ENCODE measurements at places on chromosomes 6 and 20.

DNA sequence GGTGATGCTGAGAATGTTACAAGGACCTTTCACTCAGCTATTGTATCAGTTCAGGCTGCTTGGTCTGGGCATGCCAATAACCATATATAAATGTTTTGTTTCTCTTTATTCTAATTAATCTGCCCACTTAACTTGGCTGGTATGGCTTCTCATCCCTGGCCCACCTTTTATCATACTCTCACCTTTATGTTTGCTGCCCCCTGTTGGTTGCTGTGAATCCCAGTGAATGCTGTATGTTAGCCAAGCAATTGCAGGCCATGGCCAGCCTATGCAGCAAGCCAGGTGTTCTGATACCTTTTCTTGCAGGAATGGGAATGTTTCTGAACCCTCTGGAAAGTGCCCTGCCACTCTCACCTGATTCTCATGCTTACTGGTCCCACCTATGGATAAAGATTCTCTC lies 54.6 kb downstream of the PCSK2 start:
- DNase-seq = no peak

GRCh38 chr6:94456266-94456665 lies 1036.9 kb upstream of the EPHA7 start:
- DNase-seq = no peak

DNA sequence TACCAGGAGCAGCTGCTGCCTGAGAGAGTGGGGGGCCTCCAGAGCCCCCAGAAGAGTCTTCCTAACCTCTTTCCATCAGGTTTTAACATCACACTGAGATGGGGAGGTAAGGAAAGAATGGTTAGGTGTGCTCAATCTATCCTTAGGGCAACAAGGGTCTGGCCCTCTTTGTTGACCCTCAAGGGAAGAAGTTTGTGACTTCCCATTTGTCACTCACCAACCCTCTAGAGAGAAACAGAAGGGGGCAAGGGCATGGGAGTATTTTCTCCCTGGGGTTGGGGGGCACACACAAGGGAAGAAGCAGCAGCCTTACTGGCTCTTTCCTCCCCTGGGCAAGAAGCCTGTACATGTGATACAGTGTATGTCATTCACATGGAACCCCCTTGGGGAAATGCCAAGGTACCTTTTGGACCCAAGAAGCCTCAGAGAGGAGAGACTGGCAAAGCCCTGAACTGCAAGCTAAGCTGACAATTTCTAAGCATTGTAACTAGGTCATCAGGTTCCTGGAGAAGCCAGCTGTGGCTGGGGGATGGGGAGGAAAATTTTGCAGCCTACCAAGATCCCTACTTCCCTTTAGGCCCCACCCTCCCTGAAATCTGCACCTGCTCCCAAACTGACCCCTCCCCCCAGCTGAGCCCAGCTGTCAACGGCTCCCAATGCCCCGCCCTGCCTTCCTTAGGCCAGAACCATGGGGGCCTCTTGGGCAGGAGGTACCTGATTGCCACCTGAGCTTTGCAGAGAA lies 14.5 kb downstream of the BCL2L1 start:
- no peak for DNase-seq

GRCh38 chr6:71268735-71269437 lies 19.7 kb upstream of the OGFRL1 start:
- DNase-seq = no peak

GRCh38 chr6:46113370-46113769 lies 16.4 kb upstream of the ENPP4 start:
- no peak for DNase-seq

DNA sequence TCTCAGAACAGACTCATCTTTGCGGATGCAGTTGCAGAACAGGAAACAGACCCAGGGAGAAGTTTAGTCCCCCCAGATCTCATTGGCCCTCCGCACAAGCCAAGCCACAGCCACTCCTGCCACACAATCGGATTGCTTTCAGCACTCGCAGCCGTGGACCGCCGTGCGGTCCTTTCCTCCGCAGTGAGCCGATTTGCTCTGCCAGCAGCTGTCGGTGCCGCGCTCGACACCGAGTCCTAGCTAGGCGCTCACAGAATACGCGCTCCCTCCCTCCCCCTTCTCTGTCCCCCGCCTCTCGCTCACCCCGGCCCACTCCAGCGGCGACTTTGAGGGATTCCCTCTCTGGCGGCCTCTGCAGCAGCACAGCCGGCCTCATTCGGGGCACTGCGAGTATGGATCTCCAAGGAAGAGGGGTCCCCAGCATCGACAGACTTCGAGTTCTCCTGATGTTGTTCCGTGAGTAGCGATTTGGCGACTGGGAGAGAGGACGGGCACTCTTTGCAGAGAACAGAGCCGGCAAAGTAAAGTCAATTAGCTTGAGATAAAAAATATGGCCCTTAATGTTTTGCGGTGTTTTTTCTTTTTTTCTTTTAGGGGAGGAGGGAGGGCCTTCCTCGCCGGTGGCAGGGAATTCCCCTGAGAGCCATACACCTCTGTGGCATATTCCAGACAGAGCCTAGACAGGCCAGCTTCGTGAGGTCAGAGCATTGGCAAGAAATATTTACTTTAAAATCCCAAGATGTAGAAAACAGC lies at the start of gene LAMP5:
LAMP5 (plus strand) TSS at position 130 of the 753 bp plus-strand sequence; CDS start at position 393, 263 bp downstream.
- no peak for DNase-seq

GRCh38 chr6:154995254-154996015 lies at the start of gene TIAM2:
TIAM2 (plus strand) TSS chr6:154995315; CDS start chr6:155129224, 133,909 bp downstream.
- no peak for DNase-seq

DNA sequence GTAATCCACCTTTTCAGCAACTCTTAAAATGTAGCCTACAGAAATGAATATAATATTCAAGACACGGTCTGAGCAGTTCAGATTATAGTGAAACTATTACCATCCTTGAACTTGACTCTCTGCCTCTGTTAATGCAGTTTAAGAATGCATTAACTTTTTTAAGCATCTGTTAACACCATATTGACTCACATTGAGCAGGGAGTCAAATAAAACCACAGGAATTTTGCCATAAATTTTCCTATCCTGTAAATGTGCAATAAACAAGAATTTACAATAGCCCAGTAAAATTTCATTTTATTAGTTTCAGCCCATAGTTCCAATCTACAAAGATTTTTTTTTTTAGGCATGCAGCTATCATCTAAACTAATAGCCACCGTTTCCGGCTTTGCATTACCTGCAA lies 239.2 kb upstream of the DEFB112 start:
- DNase-seq = no peak

DNA sequence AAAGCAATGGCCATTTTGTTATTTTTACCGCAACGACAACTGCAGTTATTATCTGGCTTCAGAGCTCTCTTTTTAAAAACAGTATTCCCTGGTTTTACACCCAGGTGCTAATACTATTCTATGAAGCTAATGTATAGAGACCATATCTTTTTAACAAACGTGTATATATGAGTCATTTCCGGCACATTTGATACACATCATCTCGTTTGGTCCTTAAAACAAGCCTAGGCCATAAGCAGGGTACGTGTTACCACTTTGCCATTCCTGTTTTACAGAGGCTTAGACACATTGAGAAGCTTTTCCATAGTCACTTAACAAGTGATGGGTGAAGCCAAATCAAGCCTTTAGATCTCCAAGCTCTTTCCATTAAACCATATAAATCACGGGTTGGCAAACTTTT lies 5.5 kb downstream of the TRAF3IP2 start:
- DNase-seq = no peak

DNA sequence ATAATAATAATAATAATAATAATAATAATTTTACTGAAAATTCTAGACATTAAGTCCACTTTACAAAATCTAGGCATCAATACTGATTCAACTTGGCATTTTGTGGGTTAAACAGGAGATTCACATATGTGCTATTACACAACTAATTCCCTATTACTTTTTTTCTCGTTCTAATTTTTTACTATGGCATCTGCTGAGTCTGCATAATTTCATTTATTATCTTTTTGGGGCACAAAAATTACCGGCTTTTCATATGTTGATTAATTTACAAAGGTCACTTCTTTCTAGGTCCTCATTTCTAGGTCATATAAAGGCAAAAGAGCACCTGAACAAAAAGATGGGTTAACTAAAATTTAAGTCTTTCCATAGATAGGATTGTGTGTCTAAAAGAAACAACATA lies 1357.8 kb upstream of the ADGRB3 start:
- DNase-seq = no peak

DNA sequence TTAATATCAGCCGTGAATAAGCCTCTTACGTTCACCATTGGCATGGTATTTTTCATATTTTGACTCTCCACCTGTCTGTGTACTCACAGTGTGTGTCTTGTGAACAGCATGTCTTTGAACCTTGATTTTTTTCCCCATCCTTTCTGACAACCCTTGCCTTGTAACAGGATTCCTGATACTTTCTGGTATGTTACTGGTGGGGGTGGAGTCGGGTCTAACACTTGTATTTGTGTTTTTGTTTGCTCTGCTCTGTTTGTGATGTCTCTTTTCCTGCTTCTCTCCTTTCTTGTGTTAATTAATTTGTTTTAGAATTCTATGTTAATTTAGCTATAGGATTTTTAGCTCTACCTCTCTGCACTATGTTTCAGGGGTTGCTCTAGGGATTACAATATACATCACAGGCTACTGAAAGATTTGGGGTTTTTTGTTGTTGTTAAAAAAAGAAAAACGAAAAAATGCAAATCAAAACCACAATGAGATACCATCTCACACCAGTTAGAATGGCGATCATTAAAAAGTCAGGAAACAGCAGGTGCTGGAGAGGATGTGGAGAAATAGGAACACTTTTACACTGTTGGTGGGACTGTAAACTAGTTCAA lies 245.1 kb downstream of the CDH4 start:
- no peak for DNase-seq

GRCh38 chr6:156161471-156161870 lies 615.7 kb upstream of the ARID1B start:
- no peak for DNase-seq

GRCh38 chr20:21808863-21809664 lies 103.6 kb downstream of the PAX1 start:
- DNase-seq = peak; percentile 4

DNA sequence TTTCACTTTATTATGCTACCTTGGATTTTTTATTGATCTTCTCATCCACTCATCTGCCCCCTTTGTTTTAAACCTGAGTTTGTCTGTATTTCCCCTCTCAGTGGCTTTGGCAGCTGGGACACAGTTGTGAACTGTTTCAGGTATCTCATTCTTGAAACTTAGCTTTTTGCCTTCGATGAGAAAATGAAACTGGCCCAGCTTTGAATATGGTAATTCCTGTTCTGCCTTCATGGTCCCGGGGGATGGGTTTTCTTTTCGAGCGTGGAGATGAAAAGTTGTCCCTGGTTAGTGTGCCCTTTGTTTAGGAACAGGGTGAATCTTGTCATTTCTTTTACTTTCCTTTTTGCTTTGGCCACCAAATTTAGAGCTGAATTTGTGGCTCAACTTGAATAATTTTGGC lies 25.6 kb downstream of the DHX35 start:
- no peak for DNase-seq

DNA sequence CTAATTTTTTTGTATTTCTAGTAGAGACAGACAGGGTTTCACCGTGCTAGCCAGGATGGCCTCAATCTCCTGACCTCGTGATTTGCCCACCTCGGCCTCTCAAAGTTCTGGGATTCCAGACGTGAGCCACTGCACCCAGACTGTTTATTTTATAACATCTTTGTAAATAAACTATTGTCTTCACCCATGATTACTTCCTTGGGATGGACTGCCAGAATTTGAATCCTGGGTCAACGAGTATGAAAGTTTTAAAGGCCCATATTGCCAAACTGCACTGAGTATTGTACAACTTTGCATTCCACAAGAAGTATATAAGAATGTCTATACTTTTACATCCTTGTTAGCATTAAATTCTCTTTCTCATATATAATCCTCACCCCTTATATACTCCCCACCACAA lies 38.6 kb downstream of the ZHX3 start:
- no peak for DNase-seq

- no peak for DNase-seq
These were observed 280.3 kb upstream of the TCF21 start for GRCh38 chr6:133608620-133609019.

- DNase-seq = no peak
These were observed 107.9 kb downstream of the EPM2A start for GRCh38 chr6:145627451-145627850.

- DNase-seq = no peak
These were observed 80.4 kb upstream of the SPTLC3 start for GRCh38 chr20:12928358-12928754.

DNA sequence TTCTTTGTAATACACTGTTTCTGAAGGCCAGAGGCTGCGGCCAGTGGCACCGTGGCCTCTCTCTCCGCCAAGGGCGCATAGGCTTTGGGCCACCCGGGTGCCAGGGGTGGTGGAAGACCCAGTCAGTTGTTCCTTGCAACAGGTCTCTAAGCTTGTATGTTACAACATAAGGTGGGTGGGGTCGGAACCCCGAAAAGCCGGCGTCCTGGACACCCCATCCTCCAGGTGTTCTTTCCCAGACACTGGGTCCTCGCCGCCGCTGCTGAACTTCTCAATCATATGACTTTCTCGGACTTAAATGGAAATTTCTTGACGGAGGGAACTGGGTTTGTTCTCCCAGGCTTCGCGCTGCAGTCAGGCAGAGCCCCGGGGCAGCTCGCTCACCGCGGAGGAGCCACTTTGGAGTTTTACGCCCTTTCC lies 983 bp upstream of the KCNQ5 start:
- DNase-seq = no peak

DNA sequence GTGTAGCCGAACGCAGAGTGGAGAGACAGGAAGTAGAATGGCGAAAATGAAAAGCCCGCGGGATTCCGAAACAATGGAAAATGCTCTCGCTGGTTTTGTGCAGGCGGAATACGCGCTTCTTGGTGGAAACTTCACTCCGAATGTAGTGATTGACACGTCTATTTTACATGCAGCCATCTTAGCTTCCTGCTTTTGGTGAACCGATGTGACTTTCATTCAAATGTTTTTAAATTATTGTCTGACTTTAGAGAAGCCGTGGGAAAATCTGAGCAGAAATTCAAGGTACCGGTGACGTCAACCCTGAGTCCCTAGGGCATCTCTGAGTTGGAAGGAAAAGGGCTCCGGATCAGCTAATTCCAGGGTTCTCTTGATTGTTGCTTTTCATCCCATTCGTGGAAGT lies 11.4 kb downstream of the GPX5 start:
- no peak for DNase-seq

DNA sequence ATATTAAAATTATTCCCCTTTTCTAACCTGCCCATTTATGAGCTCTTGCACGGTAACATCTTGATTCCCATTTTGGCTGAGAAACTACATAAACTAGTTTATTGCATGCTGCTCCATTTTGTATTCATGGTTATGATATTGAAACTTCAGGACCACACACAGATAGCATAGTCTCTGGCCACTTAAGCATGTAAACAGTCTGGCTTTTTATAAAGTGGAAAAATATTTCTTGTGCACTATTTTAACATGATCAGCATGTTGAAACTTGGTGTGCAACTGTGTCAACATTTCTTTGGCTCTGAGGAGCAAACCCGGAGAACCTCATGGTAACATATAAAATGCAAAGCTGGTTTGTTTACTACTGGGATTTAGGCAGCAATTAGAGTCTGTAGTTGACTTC lies 70.7 kb downstream of the SLX4IP start:
- DNase-seq = no peak
